Natural killer cell (primary cell): ENCODE measurements at places on chromosomes 16 and 17.

GRCh38 chr16:50037662-50038220 lies 12.7 kb downstream of the CNEP1R1 start:
- no peak for DNase-seq

DNA sequence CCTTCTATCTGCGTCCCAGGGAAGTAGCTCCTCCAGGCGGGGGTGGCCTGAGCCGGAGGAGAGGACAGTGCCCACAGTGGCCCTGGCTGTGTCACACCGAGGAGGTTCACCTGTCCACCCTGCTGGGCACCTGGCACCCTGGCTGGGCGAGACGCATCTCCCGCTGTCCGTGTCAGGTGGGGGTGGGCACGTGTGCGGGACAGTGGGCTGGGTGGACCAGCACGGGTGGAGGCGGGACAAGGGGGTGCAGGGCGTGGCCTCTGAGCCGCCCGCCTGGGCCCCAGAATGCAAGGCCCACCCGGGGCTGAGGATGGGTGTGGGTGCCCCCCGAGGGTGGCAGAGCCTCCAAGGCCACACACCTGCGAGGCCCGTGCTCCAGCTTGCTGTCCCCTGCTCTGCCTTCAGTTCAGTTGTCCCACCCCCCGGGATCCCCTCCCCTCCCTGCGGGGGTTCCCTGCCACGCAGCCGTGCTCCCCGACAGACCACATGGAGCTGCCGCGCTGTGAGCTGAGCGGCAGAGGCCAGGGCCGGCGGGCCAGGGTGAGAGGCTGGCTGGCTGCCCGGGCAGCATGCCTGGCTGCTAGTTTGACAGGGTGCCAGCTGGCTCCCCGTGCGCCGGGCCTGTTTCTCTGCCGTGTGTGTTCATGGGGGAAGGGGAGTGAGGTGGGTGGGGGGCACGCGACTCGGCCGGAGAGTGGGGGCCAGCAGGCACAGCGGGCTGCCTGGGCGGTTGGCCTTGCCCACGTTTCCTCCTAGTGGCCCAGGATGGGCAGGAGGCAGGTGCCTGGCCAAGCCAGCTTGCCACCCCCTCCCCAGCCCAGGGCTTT lies 33.9 kb downstream of the BAHCC1 start:
- no peak for DNase-seq

DNA sequence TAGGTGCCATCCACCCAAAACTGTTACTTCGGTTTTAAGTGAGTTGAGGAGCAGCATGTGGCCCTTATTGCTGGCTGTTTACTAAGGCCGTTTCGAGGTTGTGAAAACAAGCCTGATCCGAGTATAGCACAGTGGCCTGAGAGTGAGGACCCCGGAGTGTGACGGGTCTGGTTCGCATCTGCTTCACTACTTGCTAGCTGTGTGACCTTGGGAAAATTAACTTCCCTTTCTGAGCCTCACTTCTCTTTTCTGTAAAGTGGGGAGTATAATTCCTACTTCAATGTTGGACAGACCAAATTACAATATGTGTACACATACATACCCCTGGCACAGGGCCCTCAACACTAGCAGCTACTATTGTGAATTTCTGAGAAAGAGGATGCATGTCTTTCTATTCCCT lies 11.7 kb upstream of the HEATR6 start:
- no peak for DNase-seq

DNA sequence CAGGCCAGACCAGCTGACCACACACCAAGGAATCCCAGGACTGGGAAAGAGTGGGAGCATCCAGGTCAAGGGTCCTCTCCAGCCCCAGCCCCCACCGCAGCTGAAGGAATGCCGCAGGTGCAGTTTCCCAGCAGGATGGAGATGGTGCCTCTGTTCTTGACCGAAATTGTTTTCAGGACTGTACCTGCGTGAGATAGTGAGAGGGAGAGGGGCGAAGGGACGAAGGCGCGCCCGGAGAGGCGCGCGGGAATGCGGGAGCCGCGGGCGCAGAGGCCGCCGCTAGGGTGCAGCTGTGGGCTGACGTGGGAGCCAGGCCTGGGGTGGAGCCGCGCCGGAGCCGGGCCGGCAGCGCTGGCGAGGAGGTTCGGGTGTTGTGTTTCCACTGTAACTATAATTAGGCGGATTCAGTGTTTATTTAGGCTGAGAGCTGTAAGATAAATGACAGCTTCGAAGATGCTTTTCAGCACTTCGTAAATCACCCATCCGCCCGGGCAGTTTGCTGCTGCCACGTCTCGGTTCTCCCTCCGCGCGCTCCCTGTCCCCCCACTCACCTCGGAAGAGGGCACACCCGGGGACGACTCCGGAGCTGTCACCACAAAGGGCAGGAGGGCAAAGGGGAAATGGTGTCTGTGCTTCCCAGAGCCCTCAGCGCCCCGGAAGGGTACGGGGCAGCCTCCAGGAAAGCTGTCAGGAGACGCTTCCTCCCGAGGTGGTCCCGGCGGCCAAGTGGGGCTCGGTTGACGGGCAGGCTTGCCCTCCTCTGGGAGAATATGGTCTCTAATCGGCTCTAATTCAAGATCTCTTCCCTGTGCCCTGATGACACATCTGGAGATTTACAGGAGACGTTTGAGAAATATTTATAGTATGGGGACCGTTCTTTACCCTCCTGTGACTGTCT lies 38.2 kb downstream of the HOXB1 start:
- DNase-seq = peak; percentile 62

GRCh38 chr17:21419299-21420239 lies 43.4 kb downstream of the KCNJ12 start:
- DNase-seq = peak; percentile 85

- no peak for DNase-seq
Observed at GRCh38 chr17:54840885-54841591, 59.6 kb upstream of the TOM1L1 start.

DNA sequence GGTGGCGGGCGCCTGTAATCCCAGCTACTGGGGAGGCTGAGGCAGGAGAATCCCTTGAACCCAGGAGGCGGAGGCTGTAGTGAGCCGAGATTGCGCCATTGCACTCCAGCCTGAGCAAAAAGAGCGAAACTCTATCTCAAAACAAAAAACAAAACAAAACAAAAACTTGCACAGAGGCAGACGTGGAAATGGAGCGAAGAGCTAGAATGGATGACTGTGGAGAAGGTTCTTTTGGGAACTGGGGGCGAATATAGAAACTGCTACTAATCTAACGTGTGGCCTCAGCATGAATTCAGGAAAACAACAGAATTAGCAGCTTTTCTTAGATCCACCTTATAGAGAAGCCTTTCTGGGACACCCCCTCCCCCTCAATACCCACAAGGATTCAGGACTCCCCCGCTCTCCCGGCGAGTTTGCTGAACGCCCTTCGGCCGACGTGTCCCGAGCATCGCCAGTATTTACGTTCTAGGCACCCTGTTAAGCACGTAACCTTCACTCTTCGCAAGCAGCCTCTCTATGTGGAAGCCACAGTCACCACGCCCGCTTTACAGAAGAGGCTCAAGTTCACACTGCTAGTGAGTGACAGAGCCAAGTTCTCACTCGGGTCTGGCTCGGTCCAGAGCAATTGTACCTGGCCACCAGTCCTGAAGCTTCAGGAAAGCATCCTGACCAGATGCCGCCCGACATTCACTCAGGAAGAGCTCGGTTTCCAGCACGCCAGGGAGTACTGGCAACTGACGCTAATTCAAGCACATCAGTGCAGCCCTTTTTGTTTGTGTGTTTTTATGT lies 13.3 kb upstream of the ABR start:
- DNase-seq = no peak

- peak; percentile 55 for DNase-seq
Observed at GRCh38 chr16:381789-382717, at the start of gene PGAP6. PGAP6 (minus strand) TSS chr16:381978; CDS start chr16:381821, 157 bp downstream.

GRCh38 chr16:82924075-82924854 lies 297.5 kb downstream of the CDH13 start:
- peak; percentile 28 for DNase-seq

DNA sequence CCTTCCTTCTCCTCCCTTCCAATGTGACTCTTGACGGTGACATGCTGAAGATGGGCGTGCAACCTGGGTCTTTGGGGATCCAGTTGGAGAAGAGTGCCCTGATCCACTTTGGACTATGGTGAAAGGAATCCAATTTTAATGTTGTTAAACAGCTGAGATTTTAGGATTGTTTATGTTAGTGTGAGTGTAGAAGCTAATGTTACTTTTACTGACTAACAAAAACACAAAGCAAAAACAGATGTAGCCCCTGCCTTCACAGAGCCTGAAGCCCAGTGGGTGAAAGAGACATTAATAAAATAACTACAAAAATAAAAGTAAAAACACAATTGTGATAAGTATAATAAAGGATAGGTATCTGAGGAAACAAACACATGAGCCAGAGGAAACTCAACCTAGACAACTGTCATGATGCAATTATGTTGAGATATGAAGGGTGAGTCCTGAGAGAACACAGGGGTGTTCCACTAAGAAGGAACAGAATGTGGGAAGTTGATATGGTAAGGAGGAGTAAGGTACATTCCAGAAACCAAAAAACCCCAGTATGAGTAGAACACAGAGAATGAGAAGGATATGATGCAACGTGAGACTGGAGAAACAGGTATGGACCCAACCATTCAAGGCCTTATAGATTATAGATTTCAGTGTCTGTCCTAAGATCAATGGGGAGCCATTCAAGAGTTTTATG lies 115.1 kb upstream of the PMFBP1 start:
- no peak for DNase-seq
